Occipital lobe (tissue), 3 donors: ENCODE measurements at places on chromosomes 7 and 10. TPM values are rescaled to one million over a fixed set of nuclear protein-coding genes. Genes with fewer than 3 reads are reported as not detected.

The CALML5 gene
- total RNA-seq, result not detected

The EN2 gene
- not detected for total RNA-seq

The SPDYE5 gene
- not detected for total RNA-seq

The FAM25G gene
- total RNA-seq, result not detected

The EBLN1 gene
- total RNA-seq, result not detected

The GIMAP7 gene
- 2.7 TPM for total RNA-seq
